ENCODE measurements at places on chromosomes 1 and 21.

- DNase-seq: no peak
These were observed 2.4 kb downstream of the TMEM201 start for GRCh38 chr1:9590945-9591668.

DNA sequence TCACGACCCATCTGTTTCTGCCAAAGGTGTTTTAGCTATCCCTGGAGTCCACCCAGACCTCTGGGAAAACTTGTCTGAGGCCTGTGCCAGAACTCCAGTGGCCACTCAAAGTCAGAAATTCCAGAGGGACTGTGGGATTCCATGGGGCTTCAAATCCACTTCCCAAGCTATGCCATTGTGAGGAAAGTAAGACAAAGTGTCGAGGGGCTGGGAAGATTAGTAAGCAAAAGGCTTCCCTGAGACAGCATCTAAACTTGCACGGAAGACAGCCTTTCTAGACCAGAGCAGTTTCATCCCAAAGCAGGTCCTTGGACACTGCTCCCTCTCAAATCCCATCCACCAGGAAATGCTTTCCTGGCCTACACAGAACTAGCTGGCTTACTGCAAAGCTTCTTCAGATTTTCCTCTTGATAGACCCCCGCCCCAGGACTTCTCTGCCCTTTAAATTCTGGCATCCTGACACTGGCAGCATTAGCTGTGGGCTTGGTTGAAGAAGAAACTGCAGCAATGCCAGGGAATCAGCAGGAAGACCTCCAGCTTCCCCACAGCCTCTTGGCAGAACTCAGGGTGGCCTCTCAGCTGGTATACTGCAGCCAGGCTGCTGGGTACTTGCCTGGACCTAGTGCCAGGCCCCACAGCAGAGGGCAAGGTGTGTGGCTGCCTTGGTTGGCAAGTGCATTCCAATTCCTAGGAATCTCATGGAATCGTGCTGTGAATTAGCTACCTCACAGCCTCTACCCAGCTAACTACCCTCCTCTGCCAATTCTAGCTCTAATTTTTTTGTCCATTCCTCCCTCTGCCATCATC, 27.3 kb upstream of the LMX1A start:
- no peak for DNase-seq

DNA sequence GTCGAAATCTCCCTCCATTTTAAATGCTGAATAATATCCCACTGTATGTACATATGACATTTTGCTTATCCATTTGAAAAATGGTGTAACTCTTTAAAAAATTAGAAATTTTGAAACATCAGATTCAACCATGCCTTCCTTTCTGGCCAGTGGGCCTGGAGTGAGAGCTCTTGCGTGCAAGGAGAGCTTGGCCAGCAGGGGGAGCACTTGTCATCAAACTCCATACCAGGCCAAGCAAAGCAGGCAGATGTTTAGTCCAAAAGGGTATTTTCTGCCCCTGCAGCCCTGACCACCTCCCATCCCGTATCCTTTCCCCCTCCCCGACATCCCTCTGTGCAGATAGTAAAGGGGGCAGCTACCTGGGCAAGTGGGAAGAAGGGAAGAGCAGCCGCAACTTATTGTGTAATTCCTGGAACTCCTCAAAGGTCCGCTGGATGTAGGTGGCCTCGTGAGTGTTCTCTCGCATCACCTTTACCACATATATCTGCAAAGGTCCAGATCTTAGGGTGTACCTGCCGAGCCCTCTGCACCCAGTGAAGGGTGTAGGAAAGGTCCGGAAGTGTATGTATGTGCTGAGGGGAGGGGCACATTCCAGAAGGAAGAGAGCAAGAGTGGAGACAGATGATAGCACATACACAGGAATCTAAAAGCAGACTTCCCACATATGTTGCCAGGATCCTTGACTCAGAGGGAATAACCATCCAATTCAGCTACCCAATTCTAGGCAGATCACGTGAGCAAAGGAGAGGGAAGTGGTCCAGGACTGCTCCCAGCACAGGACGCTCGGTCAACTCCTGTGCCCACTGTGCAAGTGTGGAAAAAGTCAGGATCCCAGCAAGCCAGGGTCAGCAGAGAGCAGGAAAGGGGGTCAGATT, 19.9 kb upstream of the PPP1R15B start:
- DNase-seq: peak; percentile 79

DNA sequence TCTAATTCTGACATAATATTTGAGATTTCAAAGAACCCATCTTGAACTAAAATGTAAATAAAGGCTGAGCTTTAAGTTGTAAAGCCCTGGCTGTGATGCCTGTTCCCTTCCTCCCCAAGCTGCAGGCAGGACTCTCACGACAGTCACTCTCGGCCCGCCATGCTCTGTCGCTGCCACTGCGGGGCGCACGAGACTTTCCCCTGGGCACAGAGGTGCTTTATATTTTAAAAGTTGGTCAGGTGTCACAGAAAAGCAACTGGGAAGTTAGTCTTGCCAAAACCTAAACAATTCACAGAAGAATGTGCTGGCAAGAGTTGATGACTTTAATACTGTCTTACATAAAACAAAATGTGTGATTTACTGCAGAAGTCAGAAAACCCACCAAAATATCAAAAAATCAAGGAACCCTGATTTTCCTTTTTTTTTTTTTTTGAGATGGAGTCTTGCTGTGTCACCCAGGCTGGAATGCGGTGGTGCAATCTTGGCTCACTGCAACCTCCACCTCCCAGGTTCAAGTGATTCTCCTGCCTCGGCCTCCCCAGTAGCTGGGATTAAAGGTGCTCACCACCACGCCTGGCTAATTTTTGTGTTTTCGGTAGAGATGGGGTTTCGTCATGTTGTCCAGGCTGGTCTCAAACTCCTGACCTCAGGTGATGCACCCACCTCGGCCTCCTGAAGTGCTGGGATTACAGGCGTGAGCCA, 10.7 kb downstream of the LRRC47 start:
- DNase-seq: no peak

DNA sequence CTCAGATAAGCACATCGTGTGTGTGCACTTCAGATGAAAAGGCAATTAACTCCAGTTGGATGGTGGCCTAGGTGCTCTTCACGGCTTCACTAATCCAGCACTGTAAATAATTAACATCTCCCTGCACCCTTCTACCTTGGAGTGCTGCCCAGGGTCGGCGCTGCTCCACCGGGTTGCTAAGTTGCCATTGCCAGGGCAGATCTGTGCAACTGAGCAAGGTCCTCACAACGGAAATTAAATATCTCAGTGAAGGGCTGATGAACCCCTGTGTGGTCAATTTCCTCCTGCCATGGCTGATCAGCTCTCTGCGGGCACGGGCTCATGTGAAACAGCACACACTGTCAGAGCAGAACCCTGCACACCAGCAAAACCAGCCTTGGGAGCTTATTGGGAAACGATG, 63.2 kb downstream of the SYDE2 start:
- peak; percentile 10 for DNase-seq

DNA sequence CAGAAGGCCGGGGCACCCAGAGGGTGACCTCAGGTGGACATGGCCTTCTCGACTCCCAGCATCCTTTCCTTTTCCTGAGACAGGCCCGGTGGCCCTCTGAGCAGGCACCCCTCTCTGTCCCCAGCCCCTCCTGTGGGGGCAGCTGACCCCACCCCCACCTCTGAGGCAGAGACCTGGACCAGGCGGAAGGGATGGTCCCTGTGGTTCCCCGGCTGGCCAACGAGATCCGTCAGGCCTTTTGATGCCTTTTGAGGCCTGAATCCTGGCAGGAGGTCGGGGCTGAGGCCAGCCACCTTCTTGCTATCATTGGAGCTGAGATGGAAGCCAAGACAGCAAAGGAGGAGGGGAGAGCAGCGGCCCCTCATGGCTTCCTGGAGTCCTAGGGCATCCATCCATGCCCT, 50.2 kb upstream of the ACTRT2 start:
- DNase-seq: no peak

DNA sequence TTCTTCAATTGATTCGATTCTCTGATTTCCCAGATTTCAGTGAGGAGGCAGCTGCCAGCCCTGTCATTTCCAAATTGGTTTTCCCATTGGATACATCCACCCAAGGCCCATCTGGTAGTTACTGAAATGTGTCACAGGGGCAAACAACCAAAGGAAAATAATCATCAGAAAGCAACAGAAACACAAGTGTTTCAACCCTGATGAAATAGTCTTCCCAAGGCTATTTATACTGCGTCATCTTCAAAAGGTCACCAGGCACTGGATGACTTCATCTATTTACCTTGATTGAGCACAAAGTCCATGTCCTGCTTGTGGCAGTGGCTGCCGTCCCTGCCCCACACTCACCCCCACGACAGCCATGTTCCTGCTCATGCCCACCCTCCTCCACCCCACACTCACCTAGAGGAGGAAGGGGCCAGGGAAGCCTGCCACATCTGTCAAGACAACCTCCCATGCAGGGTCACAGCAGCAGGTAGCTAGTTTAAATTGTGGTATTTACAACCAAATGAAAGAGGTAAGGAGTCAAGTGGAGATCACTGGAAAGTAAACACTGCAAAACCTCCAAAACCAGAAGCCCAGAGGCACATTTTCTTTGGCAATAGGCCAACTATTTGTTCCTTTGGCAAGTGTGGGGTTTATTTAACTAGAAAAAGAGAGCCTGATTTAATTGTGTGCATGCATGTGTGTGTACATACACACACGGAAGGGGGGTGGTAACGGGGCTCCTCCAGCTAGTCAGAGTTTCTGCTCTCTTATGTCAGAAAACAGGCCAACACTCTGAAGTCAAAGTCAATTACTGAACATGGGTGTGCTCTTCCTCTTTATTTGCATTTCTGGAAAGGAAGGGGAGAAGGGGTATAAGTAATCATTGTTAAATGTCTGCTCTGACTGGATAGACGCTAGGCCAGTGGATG, 49.5 kb upstream of the RAB4A start:
- DNase-seq: peak; percentile 53

DNA sequence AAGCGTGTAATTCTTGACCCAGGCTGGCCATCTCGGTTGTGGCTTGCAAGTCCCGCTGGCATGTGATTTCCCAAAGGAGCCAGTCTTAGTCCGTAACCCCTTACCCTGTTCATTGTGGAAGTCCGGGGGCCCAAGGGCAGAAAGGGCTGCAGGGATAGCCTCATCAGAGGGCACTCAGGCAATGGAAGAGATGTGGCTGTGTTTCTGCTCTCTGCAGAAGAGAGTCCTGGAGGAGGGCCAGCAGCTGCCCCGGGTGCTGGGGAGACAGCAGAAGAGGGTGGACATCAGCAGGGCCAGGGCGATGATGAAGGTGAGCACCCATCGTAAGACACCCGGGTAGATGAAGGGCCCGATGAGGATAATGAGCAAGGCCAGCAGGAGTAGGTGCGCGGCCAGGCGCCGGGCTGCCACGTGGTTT, 830 bp downstream of the RNF186 start:
- DNase-seq: no peak

DNA sequence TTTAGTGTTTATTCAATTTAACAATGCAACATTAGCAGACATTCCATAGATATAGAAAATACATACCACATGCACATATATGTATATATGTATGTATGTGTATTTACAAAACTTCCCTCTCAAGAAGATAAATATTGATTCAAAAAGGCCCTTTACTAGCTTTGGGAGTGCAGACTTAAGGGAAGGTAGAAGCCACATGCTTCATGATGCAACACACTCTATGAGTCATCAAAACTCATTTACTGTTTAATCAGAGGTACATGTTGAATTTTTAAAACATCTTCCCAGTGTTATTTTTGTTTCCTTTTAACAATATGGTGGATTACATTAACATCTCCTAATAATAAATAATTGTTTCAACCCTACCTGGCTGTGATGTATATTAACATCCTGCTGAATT, 61.4 kb upstream of the KIRREL1 start:
- DNase-seq: no peak

DNA sequence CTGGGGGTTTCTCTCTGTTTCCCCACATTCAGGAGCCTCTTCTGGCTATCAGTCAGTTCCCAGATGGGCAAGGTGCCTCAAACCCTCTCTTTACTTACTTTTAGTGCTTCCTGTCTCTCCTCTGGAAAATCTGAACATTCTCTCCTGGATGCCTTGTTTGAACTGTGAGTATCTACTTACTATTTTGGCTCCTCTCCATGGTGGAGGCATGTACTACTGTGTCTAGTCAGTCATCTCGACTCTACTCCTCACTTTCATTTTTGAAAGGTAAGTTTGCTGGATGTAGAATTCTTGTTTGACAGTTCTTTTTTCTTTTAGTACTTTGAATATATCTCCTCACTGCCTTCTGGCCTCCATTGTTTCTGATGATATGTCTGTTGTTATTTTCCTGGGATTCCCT, 70.9 kb upstream of the FAM78B start:
- DNase-seq: no peak

- no peak for DNase-seq
These were observed 6.9 kb upstream of the KNCN start for GRCh38 chr1:46558141-46558963.

DNA sequence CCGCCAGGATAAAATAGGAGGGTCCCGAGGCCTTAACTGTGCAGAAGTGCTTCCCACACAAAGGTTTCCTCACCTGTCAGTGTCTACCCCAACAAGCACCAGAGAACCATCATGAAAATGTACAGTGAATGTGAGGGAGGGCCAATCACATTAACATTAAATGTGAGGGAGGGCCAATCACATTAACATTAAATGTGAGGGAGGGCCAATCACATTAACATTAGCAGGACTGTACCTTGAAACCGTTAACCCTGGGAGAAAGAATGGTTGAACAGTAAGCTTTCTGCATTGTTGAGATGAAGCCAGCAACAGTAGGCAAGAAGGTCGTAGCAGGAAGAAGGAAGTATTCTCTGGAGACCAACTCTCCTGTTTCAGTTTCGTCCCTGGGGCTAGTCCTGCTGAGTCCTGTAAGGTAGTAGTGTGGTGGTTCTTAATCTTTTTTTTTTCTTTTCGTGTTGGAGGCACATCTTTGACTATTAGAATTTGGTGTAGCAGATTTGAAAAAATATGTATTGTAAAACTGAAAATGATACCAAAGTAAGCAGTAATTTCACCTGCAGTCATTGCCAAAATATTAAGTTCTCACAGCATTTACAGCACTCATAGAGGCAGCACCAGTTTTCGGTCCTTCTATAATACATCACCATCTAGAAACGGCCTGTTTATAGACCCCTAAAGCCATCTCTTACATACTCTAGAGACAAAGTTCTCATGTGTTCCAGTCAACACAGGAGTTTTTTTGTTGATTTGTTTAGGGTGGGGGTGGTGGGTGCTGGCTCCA, 98.6 kb upstream of the PPP2R5A start:
- no peak for DNase-seq

GRCh38 chr1:107138767-107139445, 1.9 kb upstream of the NTNG1 start:
- no peak for DNase-seq

- no peak for DNase-seq
These were observed 3.8 kb downstream of the KANK4 start for GRCh38 chr1:62315387-62315786.

DNA sequence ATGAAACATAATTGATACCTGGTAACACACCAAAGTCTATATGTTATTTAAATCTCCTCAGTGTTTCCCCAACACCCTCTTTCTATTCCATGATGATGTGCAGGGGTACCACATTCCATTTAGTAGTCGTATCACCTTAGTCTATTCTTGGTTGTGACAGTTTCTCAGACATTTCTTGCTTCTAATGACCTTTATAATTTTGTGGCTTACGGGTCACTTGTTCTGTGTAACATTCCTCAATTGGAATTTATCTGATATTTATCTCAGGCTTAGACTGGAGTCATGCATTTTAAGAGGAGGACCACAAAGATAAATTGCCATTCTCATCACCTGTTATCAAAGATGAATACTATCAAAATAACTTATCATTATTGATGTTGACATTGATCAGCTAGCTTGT, 679.6 kb downstream of the USP25 start:
- no peak for DNase-seq

Measured in A549 (cell line).